ENCODE measurements at places on chromosomes 7 and 10. TPM values are rescaled to one million over a fixed set of nuclear protein-coding genes. Genes with fewer than 3 reads are reported as not detected.

SORCS1 gene
- 0.27 TPM for total RNA-seq

SNX13 gene
- total RNA-seq = 73.2 TPM

C10orf53 gene
- total RNA-seq = not detected

NODAL gene
- total RNA-seq = 0.27 TPM

GRCh38 chr7:1211611-1212010, 21.1 kb upstream of the UNCX start:
- DNase-seq = no peak

GRCh38 chr10:128605180-128605579, 479.0 kb upstream of the MKI67 start:
- DNase-seq = no peak

- DNase-seq = no peak
These were observed 97.4 kb upstream of the PDCD4 start for GRCh38 chr10:110774069-110775019.

DNA sequence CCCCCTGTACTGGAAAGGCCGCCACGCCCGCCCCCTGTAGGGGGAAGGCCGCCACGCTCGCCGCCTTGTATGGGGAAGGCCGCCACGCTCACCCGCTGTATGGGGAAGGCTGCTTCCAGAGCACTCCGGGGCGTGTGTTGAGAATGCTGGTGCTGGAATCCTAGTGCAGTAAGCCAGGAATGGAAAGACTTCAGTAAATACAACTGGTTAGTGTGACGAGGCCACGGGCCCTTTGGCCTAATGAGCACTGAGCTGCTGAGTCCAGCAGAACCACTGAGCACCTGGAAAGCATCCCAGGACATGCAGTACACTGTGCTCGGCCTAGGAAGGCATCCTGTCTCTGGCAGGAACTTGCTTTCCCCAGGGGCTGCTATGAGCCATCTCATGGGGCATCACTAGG, 398.9 kb downstream of the PTPRN2 start:
- no peak for DNase-seq

- DNase-seq = no peak
These were observed 18.5 kb downstream of the ANTXRL start for GRCh38 chr10:46305079-46305818.

- DNase-seq = no peak
These were observed 105.9 kb downstream of the ACTR3B start for GRCh38 chr7:152865461-152865860.

DNA sequence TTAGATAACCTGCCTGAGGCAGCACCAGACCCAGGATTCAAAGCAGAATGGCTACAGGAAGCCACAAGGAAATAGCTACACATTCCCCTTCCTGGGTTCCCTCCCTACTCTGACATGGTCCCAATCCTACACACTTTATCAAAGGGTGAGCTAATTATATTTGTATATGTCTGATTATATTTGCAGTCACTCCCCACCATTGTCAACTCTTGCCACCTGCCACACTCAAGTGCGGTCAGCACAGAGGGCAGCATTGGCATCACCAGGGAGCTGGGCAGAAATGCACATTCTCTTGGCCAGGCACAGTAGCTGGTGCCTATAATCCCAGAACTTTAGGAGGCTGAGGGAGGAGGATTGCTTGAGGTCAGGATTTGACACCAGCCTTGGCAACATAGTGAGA, 114.1 kb upstream of the PDLIM1 start:
- DNase-seq = no peak

DNA sequence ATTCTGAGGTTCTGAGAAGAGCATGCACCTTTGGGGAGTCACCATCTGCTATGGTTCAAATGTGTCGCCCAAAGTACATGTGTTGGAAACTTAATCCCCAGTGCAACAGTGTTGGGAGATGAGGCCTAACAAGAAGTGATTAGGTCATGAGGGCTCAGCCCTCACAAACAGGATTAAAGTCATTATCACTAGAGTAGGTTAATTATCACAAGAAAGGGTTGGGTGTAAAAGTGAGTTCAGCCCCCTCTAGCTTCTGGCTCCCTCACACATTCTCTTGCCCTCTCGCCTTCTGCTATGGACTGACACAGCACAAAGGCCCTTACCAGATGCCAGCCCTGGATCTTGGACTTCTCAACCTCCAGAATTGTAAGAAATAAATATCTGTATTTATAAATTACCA, 100.3 kb upstream of the C10orf90 start:
- no peak for DNase-seq

- no peak for DNase-seq
These were observed 45.9 kb upstream of the PRKG1 start for GRCh38 chr10:51028420-51028819.

- no peak for DNase-seq
These were observed 35.2 kb downstream of the EPHB4 start for GRCh38 chr7:100791881-100792666.

- DNase-seq = peak; percentile 93
These were observed 22.8 kb upstream of the ITGB1 start for GRCh38 chr10:32980558-32981468.

DNA sequence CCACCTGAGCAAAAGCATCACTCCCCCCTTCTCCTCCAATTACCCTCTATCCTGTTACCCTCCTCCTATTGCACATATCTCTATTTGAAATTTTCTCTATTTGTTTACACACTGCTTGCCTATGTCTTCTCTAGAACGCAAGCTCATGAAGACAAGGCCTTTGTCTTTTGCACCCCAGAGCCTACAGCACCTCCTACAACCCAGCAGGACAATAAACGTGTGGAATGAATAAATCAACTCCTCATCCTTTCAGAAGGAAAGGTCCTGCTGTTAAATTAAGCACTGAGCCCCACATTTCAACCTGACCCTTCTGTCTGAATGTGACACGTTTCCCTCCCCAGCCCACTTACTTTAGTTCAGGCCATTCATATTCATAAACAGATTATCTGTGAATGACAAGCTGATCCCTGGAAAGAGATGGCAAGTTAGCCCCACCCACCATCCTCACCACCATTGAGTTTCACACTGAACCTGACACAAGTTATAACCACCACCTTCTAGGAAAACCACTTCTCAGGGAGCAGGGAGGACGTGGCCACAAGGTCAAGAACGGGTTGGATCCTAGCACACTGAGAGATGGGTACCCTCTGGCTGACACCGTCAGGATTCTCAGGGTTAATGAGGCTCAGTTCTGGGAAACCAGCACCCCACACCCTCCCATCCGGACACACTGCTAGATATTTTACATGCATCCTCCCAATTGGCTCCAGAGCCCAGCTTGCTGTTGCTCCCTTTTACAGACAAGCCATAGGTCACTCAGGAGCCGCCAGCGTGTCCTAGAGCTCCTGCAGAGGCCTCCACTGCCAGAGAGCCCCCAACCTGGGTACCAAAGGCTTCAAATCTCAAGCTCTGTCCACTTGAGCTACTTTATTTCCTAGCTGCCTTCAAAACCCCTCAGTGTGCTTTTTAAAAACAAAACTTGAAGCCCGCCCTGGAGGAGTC, 934 bp downstream of the PRTFDC1 start:
- DNase-seq = no peak

DNA sequence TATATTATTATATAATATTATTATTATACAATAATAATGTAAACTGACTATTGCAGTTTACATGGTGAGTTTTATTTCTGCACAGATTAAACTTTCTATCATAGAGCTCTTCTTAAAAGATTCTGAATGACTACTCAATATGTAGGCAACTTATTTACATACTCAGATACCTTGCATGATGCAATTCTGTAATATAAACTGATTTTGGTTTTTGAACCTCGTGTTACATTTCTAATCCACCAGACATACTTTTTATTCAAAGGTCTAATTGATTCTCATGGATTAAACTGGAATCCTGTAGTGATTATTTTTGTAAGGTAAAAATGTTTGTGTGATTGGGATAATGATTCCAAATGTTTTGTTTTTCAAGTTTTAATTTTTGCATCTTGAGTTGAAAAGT, 19.9 kb downstream of the SLC26A4 start:
- no peak for DNase-seq
